ENCODE measurements at places on chromosomes 4 and X.

DNA sequence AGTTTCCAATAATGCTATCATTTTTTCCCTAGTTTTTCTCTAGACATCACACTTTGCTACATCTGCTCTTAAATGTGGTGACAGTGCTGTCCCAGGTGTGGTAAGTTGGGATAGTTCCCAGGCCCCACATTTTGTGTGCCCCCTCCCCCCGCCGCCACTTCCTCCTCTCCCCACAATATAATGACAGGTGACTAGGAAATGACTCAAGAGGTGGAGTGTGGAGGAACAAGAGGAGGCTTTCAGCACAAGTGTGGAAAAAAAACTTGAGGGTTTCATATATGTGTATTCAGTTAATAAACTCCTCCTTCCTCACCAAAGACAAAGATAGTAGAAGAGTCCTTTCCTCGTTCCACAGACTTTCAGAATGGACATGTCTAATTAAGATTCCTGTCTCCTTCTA, 18.3 kb upstream of the IL21 start:
- DNase-seq, result no peak

- no peak for DNase-seq
Observed at GRCh38 chrX:43580621-43581020, 75.5 kb upstream of the MAOA start.

DNA sequence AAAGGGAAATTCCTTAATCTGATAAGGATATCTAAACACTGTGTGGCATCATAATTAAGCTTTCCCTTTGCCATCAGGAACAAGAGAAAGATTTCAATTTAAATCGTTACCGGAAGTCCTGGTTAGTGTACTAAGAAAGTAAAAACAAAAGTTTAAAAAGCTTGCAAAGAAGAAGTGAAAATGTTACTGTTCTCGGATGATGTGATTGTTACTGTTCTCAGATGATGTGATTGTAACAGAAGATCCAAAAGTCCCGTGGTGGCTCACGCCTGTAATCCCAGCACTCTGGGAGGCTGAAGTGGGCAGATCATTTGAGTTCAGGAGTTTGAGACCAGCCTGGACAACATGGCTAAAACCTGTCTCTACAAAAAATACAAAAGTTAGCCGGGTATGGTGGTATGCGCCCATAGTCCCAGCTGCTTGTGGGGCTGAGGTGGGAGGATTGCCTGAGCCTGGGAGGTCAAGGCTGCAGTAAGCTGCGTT, 62.5 kb downstream of the RGS12 start:
- no peak for DNase-seq

DNA sequence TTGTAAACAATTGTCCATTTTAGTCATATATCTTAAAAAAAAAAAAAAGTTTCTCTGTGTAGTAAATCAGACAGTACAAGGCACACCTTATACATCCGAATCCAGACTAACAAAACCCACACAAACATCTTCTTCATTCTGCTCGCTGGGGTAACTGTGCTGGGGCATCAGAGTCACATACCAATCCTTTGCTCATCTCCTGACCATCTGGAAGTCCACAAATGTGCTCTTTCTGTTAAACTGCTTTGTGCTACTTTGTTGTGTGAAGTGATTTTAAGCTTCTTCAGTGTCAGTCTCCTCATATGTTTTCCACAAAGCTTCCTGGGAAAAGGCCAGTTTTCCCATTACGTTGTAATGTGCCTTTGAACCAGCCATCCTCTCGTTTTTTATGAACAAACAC, 86.2 kb upstream of the CBR4 start:
- DNase-seq, result no peak

DNA sequence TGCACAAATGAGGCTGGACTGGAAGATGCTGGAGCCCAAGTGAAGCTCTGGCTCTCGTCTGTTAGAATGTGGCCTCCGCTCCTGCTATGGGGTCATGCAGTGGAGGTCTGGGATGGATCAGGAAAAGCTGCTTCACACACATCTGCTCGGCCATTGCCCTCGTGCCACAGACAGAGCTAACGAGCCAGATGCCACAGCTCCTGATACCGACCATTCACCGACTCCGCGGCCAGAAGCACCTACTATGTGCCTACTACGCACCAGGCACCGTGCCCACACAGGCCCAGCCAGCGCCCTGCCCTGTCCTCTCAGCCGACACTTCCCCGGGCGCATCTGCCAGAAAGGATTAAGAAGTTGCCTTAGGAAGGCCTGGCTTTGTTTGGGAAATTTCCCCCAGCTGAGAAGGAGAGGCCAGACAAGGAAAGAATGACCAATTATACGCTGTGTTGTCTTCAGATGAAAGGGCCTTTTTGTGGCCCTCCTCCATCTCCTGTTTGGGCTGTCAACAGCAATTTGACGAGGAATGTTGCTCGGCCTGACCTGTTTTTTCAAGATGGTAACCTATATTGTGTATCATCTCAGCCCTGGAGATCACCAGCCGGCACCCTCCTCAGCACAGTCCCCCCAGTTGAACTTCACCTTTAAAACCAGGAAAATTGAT, 34.3 kb downstream of the HMX1 start:
- no peak for DNase-seq

- DNase-seq, result no peak
Observed at GRCh38 chr4:147789596-147789995, 57.7 kb downstream of the ARHGAP10 start.

DNA sequence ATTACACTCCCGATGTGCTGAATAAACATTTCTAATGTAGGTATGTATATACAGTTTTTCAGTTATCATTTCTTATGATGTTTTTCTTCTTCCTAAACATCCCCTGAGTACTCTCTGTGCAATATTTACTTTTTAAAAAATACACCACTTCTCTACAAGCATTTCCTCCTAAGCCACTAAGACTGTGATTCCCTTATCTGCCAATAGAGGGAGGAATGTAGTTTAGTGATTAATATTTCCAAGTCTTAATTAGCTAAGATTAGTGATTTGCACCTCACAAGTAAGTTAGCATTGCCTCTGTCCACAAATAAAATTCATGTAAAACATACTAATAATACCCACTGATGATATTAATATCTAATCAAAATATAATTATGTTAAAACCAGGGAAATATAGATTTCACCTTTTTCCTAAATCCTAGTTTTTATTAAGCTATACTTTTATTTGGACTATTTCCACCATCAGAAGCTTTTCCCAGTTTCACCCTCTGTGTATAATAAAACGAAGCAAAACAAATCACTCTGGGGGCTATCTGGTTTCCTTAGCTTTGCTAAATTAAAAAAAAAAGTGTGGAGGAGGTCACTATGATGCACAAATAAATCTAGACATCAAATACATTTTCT, 909.1 kb downstream of the FAT4 start:
- no peak for DNase-seq
